ENCODE measurements at places on chromosomes 12 and 14.
A peak's percentile ranks its signal among the peaks of the same experiment; 100 is the strongest.

DNA sequence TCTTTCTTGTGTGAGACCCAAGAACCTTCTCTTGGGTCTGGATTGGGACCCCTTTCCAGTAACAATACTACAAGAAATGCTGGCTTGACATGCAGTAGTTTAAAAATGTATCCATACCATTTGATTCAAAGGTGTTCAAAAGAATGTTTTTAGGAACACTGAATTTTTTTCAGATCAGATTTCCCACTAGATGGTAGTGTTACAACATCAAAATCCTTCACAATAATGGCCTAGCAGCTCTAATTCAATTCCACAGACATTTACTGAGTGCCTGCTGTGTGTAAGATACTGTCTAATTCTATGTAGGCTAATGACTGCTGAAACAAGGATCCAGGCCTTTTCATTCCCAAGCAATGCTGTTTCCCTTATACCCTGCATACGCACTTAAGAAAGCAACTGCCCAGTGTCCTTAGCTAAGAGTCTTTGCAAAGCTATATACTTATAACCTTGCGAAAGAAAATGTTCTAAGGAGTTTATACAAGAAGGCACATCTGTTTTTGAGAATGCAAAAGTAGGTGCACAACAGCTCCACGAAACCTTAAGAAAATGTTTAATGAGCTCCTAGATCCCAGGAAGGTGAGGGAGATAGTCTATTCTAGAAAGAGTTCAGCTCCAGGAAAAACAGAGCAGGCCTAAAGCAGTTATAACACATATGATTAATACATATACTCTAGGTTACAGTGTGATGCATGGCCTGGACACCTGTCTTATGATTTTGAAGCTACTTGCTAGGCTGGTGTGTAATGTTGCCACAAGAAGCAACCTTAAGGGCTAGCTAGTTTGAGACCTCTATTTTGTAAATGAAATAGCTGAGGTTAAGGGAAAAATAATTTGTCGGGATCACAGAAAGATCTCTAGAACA, 50.9 kb upstream of the PKP2 start:
- no peak for DNase-seq

- DNase-seq: no peak
These were observed 129.3 kb downstream of the HMGA2 start for GRCh38 chr12:65953631-65954030.

DNA sequence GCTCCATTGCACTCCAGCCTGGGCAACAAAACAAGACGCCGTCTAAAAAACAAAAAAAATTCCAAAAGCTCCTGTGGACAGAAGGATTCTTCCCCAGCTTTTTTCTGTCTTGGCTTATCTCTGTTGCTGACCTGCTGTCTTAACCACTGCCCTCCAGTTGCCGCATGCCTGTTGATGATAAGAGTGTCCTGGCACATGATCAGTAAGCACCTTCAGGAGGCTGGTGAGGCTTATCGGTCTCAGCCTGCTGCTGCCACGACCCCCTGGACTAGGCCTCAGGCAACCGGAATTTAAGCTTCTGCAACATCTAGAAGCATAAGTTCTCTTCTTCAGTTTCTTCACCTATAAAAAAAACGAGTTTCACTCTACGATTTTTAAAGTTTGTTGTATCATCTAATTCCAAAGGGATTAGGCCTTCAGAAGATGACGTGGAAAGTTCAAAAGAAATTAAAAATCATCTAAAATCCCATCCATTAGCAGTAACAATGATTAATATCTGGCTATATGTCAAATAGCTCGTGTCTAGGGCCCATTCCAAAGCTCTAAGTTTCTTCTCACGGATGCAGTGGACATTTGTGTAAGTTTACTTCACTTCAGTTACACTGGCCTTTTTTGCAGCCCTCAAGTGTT, 46.4 kb downstream of the RESF1 start:
- no peak for DNase-seq

DNA sequence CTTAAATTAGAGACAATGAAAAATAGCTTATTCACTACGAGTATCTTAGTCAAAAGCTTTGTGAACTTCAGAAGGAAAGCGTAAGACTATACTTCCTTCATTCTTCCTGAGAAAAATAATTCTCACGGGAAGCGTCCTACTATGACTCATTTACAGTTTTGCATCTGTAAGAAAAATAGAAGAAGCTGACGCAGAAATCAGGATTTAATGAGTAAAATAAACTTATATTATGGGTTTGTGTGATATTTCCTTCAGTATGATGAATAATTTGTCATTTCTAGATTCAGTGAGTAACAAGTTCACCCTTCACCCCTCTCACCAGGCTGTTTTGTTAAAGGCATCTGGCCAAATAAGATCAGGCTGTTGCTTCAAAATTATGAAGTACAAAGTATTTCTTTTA, 17.8 kb upstream of the PDE3A start:
- no peak for DNase-seq

GRCh38 chr12:45232756-45233372, 17.0 kb downstream of the ANO6 start:
- DNase-seq: no peak

GRCh38 chr14:99520571-99521081, 39.4 kb downstream of the CCNK start:
- DNase-seq: peak; percentile 38

- peak; percentile 33 for DNase-seq
These were observed 27.1 kb downstream of the FAM222A start for GRCh38 chr12:109740694-109741245.

Data from suprapubic skin (tissue), 4 donors.